ENCODE measurements at places on chromosomes 1 and 21. TPM values are rescaled to one million over a fixed set of nuclear protein-coding genes. Genes with fewer than 3 reads are reported as not detected.

DNA sequence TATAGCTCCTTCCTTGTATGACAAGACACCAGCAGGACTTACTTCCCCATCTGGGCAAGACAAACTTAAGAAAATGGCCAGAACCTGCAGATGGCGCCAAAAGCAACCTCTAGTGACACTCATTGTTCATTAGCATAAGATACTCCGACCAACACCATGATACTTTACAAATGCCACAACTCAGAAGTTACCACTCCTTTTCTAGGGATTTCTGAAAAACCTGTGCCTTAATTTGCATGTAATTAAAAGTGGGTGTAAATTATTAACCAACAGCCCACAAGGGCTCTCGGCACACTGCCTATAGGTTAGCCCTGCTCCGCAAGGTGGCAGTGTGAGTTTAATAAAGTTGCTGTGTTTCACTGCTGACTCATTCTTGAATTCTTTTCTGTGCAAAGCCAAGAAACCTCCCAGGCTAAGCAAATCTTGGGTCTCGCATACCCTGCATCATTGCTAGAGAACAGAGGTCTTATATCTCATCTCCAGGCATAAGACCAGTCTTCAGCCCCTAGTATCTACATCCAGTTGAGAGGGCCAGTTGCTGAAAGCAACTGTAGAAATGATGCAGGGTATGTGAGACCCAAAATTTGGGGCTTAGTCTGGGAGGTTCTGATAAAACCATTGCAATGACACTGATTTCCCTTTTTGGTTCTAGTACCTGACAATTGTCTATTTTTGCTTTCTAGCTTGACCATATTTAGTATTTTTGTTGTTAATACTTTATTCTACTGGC, 86.4 kb downstream of the FAF1 start:
- H3K27ac ChIP-seq, result no peak overlapping the region
- no peak overlapping the region for H3K4me3 ChIP-seq
- no peaks in the 10 kb centered on the region for H3K4me1 ChIP-seq
- DNase-seq, result no peak
- no peaks in the 10 kb centered on the region for H3K36me3 ChIP-seq

DNA sequence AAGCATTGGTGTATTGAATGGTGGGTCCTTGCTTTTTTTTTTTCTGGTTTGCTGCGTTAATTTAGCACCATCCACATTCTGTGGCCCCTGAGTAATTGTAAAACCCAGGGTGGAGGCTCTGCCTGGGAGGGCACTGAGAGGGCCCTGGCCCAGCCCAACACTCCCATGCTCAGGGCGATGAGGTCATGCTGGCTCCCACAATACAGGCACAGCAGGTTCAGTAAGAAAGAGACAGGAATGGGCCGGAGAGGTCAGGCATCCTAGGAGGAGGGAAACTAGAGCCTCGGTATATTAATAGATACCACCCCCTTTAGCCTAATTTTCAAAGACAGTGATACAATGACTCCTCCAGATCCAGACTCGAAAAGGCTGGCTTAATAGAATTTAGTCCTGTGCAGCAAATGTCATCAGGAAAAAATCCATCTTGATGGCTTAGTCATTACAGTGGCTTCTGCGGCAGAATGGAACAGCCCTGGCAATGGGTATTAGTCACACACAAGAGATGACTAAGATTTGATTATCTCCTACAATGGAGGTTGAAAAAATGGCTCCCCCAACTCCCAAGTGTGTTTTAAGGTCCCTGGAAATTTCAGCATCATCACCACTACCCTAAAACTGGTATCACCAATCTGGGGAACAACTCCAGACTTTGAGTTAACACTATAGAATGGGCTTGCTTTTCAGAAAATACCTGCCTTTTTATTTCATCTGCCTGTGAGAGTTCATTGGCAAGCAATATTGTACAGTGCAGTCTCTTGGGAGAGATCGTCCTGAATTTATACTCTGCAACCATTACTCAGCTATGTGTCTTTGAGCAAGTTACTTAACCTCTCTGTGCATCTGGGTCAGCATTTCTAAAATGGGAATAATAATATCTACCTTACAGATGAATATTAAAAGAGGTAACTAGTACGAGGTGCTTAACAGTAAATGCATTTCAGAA, 43.9 kb upstream of the LYST start:
- no peak overlapping the region for H3K4me3 ChIP-seq
- no peaks in the 10 kb centered on the region for H3K27me3 ChIP-seq
- peak overlapping the region; percentile 91 for H3K27ac ChIP-seq
- no peaks in the 10 kb centered on the region for H3K4me1 ChIP-seq
- H3K36me3 ChIP-seq, result no peaks in the 10 kb centered on the region

The CFAP141 gene
- not detected for total RNA-seq

DNA sequence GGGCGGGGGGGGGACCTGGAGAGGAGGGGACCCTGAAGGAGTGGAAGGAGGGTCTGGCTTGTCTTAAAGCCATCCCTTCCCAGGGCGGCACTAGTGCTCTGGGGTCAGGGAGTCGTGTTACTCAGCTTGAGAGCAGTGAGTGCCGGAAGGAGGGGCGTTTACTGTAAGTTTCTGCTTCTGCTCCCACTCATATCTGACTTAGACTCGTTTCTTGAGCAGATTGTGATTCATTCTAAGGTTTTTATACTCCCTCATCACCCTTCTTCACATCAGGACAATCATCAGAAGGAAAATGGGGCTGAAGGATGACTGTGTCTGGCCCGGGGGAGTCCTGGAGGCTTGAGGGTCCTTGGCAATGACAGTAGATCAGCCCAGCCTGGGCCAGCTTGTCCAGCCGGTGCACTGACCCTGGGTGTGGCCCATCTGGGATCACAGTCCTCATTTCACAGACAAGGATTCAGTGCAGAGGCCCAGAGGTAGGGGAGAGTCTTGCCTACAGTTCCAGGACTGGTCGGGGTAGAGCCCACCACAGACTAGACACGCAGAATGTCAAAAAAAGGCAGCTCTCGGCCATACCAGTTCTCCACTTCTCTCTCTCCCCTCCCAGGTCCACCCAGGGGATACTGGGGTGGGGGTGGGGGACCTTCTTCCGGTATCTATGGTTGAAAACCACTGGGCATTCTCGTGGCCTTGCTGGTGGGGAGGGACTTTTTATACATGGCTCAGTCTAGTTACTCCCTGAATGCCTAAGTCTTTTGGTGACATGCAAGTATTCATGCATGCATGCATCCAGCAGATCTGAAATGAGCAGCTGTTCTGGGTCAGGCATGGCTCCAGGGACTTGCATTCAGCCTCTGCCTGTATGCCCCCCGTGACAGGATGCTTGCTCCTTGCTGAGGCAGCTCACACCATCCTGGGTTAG, 5.1 kb downstream of the TNFRSF8 start:
- no peaks in the 10 kb centered on the region for H3K36me3 ChIP-seq
- no peak overlapping the region for H3K4me3 ChIP-seq
- H3K27ac ChIP-seq, result no peak overlapping the region
- no peaks in the 10 kb centered on the region for H3K27me3 ChIP-seq
- H3K4me1 ChIP-seq, result no peaks in the 10 kb centered on the region

The S100A8 gene
- total RNA-seq, result 185 TPM

DNA sequence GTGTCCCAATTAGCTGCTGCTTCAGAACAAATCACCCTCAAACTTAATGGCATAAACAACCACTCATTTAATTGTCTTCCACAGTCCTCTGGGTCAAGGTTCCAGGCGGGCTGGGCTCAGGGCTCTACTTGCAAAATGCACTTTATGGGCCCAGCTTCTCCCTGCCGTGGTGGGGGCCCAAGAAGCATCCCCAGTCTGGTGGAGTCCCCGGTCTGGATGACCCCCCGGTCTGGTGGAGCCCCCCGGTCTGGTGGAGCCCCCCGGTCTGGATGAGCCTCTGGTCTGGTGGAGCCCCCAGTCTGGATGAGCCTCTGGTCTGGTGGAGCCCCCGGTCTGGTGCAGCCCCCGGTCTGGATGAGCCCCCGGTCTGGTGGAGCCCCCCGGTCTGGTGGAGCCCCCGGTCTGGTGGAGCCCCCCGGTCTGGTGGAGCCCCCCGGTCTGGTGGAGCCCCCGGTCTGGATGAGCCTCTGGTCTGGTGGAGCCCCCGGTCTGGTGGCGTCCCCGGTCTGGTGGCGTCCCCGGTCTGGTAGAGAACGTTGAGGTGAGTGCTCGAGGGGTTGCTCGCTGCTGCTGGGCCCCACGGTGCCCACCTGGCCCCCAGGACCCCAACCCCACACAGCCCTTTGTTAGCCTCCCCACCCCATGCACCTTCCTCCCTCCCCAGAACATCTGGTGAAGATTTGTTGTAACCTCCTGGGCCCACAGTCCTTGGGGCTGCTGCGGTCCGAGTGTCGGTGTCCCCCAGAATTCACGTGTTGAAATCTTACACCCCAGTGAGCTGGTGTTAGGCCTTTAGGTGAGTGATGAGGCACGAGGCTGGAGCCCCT, 33.8 kb downstream of the POFUT2 start:
- no peaks in the 10 kb centered on the region for H3K4me1 ChIP-seq
- no peak overlapping the region for H3K27ac ChIP-seq
- H3K4me3 ChIP-seq, result no peak overlapping the region
- no peaks in the 10 kb centered on the region for H3K36me3 ChIP-seq

The KIF14 gene
- 0.23 TPM for total RNA-seq

DNA sequence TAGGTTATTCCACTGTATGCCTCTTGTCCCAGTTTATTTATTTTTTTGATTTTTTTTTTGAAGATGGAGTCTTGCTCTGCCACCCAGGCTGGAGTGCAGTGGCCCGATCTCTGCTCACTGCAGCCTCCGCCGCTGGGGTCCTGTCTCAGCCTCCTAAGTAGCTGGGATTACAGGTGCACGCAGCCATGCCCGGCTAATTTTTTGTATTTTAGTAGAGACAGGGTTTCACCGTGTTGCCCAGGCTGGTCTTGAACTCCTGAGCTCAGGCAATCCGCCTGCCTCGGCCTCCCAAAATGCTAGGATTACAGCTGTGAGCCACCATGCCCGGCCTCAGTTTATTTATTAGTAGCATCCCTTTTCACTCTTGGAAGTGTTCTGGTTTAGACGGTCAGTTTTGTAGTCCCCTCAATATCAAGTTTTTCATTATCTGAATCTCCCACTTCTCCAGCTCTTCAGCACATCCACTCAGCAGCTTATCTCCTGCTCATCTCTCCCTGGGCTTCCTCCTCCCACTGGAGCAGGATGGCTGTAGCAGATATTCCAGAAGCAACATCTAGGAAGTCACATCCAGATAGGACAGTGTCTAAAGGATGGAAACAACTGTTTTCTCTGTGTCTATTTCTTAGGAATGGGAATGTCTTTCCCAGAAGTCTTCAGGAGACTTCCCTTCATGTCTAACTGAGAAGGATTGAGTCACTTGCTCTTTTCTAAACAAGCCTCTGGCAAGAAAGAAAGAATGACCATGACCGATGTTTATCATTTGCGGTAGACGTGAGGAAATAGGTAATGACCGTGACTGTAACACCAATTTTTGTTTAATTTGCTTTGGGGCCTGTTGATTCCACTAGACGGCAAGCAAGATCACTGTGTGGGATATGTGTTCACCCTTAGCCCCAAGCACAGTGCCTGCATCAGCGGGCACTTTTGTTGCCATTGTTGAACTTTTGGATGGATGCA, 14.4 kb downstream of the CCDC190 start:
- H3K4me3 ChIP-seq, result no peak overlapping the region
- H3K27ac ChIP-seq, result no peak overlapping the region
- DNase-seq, result no peak
- H3K4me1 ChIP-seq, result no peaks in the 10 kb centered on the region
- no peaks in the 10 kb centered on the region for H3K36me3 ChIP-seq
- H3K27me3 ChIP-seq, result no peaks in the 10 kb centered on the region

DNA sequence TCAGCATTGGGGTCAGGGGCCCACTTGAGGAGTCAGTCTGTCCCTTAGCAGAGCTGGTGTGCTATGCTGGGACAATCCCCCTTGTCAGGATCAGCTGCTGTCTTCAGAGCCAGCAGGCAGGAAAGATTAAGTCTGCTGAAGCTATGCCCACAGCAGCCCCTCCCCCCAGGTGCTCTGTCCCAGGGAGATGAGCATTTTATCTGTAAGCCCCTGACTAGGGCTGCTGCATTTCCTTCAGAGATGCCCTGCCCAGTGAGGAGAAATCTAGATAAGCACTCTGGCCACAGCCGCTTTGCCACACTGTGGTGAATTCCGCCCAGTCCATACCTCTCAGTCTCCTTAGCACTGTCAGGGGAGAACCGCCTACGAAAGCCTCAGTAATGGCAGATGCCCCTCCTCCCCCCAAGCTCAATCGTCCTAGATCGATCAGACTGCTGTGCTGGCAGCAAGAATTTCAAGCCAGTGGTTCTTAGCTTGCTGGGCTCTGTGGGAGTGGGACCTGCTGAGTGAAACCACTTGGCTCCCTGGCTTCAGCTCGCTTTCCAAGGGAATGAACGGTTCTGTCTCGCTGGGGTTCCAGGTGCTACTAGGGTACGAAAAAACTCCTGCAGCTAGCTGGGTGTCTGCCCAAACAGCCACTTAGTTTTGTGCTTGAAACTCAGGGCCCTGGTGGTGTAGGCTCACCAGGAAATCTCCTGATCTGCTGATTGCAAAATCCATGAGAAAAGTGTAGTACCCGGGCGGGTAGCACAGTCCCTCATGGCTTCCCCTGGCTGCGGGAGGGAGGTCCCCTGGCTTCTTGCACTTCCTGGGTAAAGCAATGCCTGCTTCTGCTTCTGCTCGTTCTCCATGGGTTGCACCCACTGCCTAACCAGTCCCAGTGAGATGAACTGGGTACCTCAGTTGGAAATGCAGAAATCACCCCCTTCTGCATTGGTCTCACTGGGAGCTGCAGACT, 25.1 kb upstream of the TP53BP2 start:
- H3K27me3 ChIP-seq, result no peaks in the 10 kb centered on the region
- no peak for DNase-seq
- no peaks in the 10 kb centered on the region for H3K36me3 ChIP-seq
- no peak overlapping the region for H3K4me3 ChIP-seq
- H3K27ac ChIP-seq, result no peak overlapping the region
- H3K4me1 ChIP-seq, result no peaks in the 10 kb centered on the region

- H3K27me3 ChIP-seq, result no peaks in the 10 kb centered on the region
- no peak overlapping the region for H3K27ac ChIP-seq
- no peak for DNase-seq
- no peaks in the 10 kb centered on the region for H3K36me3 ChIP-seq
Measured at GRCh38 chr21:26877018-26877417, 31.8 kb upstream of the ADAMTS1 start.

- no peak for DNase-seq
- no peak overlapping the region for H3K4me3 ChIP-seq
- H3K27me3 ChIP-seq, result no peaks in the 10 kb centered on the region
- no peaks in the 10 kb centered on the region for H3K4me1 ChIP-seq
- no peak overlapping the region for H3K27ac ChIP-seq
- no peaks in the 10 kb centered on the region for H3K36me3 ChIP-seq
Measured at GRCh38 chr1:53512807-53513755, 53.9 kb downstream of the DMRTB1 start.

The BCAR3 gene
- 18.4 TPM for total RNA-seq

The AKR7A3 gene
- total RNA-seq, result 1.6 TPM

The PPFIA4 gene
- total RNA-seq, result 22.7 TPM

Measured in aorta (tissue), 5 donors.